Fibroblast of lung (primary cell): ENCODE measurements at places on chromosomes 5 and 9. TPM values are rescaled to one million over a fixed set of nuclear protein-coding genes. Genes with fewer than 3 reads are reported as not detected.

TUSC1 gene
- 7.9 and 10.5 TPM in 2 replicates for total RNA-seq

IPO11 gene
- 23.6 and 28.2 TPM in 2 replicates for total RNA-seq

SHROOM1 gene
- 4.1 and 6.1 TPM in 2 replicates for total RNA-seq

C5orf15 gene
- 31.8 and 43.1 TPM in 2 replicates for total RNA-seq

FBXL7 gene
- 3.3 and 6.4 TPM in 2 replicates for total RNA-seq
